ENCODE measurements at places on chromosomes 5 and 9.

DNA sequence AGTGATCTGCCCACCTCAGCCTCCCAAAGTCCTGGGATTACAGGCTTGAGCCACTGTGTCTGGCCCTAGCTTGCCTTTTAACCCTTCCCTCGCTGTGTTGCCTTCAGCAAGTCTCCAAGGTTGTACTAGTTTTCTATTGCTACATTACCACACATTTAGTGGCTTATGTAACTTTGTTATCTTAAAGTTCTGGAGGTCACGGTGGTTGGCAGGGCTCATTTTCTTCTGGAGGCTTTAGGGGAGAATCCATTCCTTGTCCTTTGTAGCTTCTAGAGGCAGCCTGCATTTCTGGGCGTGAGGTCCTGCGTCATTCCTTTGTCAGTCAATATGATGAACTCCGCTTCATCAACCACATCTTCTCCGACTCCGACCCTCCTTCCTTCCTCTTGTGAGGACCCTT lies 2.9 kb upstream of the PRRC2B start:
- no peak for DNase-seq

GRCh38 chr5:122063836-122064235 lies 14.2 kb downstream of the LOX start:
- no peak for DNase-seq

DNA sequence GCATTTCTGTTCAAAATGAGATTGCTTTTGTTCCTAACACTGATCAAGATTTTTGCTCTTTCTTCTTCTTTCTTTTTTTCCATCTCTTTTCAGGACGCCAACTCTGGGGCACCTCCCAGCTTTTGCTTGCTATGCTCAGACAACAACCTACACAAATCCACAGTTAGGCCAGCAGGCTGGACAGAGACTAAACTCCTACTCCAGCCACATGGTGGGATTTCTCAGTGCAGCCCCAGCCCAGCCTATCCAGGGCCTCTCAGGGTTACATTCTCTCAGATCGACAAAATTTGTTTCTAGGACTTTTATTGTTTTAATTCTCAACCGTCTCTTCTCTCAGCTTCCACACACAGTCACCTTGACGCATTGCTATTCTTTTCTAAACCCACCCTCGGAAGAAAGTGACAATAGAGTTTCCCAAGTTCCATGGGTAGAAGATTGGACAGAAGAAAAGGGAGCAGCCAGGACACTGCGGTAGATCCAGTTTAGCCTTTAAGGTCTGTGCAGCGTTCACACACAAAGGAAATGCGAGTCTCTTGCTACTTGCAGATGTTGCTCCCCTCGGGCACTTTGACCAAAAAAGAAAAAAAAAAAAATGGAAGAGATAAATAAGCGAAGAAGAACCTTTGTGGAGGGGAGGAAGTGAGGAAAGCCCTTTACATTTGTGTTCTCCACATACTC lies 588.6 kb upstream of the GRAMD2B start:
- DNase-seq = no peak

DNA sequence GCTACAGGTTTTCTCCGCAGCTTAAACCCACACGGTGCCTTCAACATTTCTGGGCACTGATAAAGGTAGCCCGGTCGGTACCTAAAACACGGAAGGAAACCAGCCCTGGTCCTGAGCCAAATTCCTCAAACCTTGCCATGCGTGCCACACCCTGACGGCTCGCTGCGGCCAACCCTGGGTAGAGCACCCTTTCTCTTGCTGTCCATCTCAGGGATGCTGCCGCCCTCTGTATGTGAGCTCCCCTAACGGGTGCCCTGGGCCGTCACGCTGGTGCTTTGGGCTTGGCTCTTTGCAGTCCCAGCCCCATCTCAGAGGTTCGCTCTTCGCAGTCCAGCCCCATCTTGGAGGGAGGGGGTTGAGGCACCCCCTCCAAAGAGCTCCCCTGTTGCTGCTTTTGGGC lies 43.9 kb downstream of the PNPLA7 start:
- no peak for DNase-seq

DNA sequence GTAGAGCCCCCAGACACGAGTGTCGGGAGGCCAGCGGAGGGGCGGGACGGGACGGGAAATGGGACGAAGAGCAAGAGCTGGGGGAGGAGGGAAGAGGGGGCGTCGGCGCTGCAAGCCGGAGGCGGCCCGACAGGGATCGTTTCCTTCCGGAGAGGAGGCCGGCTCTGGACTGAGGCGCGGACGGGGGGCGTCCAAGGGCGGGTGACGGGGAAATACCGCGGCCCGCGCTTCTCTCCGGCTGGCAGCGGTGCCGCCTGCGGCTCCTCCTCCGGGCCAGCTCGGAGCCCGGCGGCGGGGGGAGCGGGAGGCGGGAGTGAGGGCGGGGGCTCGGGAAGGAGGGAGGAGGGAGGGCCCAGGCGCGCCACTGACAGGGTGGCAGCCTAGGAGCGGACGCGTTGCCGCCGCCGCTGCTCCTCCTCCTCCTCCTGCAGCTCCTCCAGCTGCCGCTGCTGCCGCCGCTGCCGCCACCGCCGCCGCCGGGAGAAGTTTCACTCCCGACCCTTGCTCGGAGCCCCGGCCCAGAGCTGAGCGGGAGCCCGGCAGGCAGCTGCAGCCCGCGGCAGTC lies at the start of gene CHSY3:
CHSY3 (plus strand) TSS at position 364 of the 565 bp plus-strand sequence.
- DNase-seq = peak; percentile 38

- DNase-seq = no peak
Measured at GRCh38 chr5:74082512-74083055, 456.6 kb downstream of the ARHGEF28 start.

GRCh38 chr5:14464096-14464495 lies 117.5 kb upstream of the OTULINL start:
- DNase-seq = no peak

GRCh38 chr9:95620314-95620713 lies 103.5 kb upstream of the PTCH1 start:
- DNase-seq = no peak

- DNase-seq = no peak
Measured at GRCh38 chr5:159178978-159179377, 30.4 kb downstream of the RNF145 start.

GRCh38 chr9:137881591-137882505 lies 4.3 kb downstream of the CACNA1B start:
- DNase-seq = no peak

- DNase-seq = no peak
Measured at GRCh38 chr5:147101659-147102369, 133.0 kb upstream of the STK32A start.

- no peak for DNase-seq
Measured at GRCh38 chr5:133718457-133718856, 106.1 kb upstream of the FSTL4 start.

- DNase-seq = no peak
Measured at GRCh38 chr5:113102121-113102531, 125.5 kb downstream of the DCP2 start.

- DNase-seq = no peak
Measured at GRCh38 chr5:170393235-170393634, 4.1 kb upstream of the KCNMB1 start.

DNA sequence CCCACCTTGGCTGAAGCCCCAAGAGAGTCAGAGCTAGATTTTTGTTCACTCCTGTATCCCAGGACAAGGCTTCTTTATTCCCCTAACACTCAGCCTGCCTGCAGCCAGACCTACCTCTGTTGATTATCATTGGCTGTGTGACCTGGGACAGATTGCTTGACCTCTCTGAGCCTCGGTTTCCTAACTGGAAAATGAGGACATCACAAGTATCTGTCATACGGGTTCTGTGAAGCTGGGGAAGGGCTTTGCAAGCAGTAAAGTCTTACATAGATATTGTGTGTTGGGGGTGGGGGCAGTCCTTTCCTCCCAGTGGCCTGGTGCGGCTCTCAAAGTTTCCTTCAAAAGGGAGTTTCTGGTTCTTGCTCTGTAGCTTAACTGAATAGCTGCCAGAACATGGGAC lies 2.5 kb upstream of the NEK6 start:
- DNase-seq = no peak

- DNase-seq = no peak
Measured at GRCh38 chr9:21796768-21797167, 5.7 kb upstream of the MTAP start.

GRCh38 chr5:135012033-135012588 lies 21.9 kb downstream of the PITX1 start:
- DNase-seq = no peak

GRCh38 chr5:125295405-125295872 lies 549.0 kb upstream of the ZNF608 start:
- no peak for DNase-seq

DNA sequence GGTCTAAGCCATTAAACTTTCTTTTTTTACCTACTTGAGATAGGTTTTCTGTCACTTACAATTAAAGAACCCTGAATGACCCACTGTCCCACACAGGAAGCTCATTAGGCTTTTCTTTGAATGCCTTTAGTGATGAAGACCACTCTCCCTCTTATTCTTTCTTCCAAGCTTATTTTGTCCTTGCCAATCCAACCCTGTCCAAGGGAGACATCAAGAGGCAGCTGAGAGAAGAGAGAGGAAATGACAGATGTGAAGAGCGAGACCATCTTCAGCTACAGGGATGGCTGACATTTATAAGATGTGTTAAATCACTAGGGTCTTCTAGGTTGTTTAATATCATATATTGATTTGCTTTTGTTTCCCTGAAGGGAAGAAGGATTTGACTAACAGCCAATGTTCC lies 133.5 kb downstream of the FAM114A2 start:
- DNase-seq = no peak

- DNase-seq = peak; percentile 5
Measured at GRCh38 chr5:157295247-157295646, 29.3 kb downstream of the CYFIP2 start.

GRCh38 chr5:159184858-159185381 lies 24.4 kb downstream of the RNF145 start:
- DNase-seq = no peak

DNA sequence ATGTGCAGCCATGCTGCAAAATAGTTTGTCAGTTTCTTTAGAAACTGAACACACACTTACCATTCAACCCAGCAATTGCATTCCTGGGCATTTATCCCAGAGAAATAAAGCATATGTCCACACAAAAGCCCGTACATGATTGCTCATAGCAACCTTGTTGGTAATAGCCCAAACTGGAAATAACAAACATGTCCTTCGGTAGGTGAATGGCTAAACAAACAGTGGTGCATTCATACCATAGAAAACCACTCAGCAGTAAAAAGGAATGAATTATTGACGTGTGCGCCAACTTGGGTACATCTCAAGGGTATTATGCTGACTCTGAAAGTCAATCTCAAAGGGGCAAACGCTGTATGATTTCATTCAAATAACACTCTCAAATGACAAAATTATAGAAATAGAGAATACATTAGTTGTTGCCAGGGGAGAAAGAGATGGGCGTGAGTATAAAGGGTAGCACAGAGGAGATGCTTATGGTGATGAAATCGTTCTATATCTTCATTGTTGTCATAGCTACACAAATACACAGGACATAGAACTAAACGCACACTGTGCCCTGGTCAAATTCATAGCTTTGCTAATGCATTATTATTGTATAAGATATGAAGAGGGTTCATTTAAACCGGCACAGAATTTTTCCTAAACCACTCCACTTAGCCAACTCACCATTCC lies 58.2 kb downstream of the DRD1 start:
- DNase-seq = no peak

- DNase-seq = peak; percentile 12
Measured at GRCh38 chr5:136062366-136063274, 33.8 kb downstream of the TGFBI start.

GRCh38 chr5:21391506-21391905 lies 1403.5 kb upstream of the CDH18 start:
- DNase-seq = no peak

GRCh38 chr5:129474544-129474943 lies 14.4 kb downstream of the ADAMTS19 start:
- no peak for DNase-seq

- DNase-seq = no peak
Measured at GRCh38 chr5:65882278-65882677, 44.1 kb upstream of the ERBIN start.

DNA sequence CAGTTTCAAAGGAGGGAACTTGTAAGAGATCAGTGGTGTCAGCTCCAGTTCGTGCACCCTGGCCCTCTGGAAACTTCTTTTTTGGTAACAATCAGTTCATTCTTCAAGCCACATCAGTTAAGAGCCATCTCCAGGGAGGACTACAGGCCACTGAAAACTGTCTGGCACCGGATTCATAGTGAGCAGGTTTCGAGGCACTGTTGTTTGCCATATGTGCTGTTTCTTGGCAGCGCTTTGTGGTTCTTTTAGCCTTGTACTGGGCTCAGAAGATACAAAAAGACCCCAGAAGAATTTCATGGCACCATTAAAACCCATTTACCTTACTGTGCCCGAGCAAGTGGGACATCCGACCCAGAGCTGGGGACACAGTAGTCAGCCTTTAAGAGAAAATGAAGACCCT lies 68.5 kb downstream of the OTULIN start:
- DNase-seq = no peak

GRCh38 chr5:78634634-78635033 lies 13.9 kb downstream of the LHFPL2 start:
- DNase-seq = no peak

GRCh38 chr9:19965336-19965735 lies 176.5 kb upstream of the SLC24A2 start:
- no peak for DNase-seq

DNA sequence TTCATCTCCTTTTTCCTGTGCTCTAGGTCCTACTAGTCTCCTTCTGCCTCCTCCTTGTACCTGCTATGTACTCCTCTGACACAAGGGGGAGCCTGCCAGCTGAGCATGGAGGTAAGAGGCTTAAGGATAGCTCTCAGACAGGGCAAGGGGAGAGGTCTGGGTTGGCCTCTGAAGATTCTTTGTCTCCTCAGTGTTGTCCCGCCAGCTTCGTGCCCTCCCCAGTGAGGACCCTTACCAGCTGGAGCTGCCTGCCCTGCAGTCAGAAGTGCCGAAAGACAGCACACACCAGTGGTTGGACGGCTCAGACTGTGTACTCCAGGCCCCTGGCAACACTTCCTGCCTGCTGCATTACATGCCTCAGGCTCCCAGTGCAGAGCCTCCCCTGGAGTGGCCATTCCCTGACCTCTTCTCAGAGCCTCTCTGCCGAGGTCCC lies 3.8 kb downstream of the CREB3 start:
- peak; percentile 57 for DNase-seq

GRCh38 chr9:136169495-136169894 lies 35.4 kb downstream of the LHX3 start:
- DNase-seq = no peak

- DNase-seq = no peak
Measured at GRCh38 chr5:132010989-132011621, 353 bp downstream of the ACSL6 start.

DNA sequence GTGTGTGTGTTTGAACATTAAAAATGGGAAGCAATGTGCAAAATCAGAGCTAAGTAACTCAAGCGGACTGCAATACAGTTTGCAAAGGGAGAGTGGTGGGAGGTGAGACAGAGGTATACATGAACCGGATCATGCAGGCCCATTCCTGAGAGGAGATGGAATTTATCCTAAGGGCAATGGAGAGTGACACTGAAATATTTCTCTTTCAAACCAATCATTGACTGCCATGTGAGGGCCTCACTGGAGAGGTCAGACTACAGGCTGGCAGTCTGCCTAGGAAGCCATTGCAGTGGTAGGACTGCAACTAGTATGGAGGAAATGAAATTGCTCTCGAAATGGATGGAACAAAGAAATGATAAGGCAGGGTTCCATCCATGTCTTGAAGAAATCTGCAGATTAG lies 34.8 kb downstream of the TNFSF15 start:
- no peak for DNase-seq
